SK-MEL-5 (cell line): ENCODE measurements at places on chromosomes 3 and 15. TPM values are rescaled to one million over a fixed set of nuclear protein-coding genes. Genes with fewer than 3 reads are reported as not detected.

Gene FBXL22
- 0.35 TPM in 1 of 2 replicates, not detected in the other for total RNA-seq

Gene FETUB
- not detected in 2 replicates for total RNA-seq

GRCh38 chr3:13319564-13320220 lies 100.4 kb downstream of the NUP210 start:
- DNase-seq = no peak

DNA sequence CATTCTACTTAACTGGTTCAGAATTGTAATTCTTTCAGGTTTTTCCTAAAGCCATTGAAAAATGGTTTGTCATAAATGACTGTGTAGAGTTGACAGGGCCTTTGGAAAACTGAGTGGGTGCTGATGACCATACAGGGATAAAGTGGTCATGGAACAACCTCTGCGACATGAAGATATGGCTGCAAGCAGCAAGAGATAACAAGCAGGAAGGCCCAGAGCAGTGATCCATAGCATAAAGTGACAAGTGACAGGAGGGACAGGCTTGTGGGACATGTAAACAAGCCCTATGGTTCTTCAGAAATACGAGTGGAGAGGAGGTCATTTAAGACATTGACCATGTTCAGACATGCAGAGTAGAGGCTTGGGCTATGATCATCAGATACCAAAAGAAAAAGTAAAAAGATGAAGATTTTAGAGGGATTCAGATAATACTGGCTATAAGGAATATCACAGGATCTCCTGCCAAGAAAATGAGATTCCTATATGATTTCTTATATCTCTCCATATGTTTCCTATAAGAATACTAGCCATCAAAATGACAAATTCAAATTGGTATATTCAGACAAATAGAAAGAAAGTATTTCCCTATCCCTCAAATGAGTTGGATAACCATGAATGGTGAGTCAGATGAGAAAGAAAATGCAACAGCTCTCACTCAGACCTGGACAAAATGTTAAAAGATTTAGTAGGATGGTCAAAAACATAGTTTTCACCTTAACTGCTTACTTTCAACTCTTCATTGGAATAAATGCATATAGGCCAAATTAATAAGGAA lies 827.6 kb upstream of the CFAP20DC start:
- no peak for DNase-seq

DNA sequence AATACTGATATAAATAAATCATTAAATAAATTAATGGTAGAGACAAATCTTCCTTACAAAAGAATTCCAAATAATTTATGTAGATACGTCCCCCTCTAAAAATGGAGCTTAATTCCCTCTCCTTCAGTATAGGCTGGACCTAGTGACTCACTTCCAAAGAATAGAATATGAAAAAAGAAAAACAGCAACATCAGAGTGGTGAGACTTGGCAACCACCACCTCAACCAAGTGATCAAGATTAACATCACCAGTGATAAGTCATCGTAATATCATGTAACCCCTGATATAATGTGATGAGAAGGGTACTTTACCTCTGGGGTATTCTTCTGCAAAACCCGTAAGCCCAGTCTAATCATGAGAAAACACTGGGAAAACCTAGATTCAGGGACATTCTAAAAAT lies 13.4 kb downstream of the GOLGB1 start:
- no peak for DNase-seq

DNA sequence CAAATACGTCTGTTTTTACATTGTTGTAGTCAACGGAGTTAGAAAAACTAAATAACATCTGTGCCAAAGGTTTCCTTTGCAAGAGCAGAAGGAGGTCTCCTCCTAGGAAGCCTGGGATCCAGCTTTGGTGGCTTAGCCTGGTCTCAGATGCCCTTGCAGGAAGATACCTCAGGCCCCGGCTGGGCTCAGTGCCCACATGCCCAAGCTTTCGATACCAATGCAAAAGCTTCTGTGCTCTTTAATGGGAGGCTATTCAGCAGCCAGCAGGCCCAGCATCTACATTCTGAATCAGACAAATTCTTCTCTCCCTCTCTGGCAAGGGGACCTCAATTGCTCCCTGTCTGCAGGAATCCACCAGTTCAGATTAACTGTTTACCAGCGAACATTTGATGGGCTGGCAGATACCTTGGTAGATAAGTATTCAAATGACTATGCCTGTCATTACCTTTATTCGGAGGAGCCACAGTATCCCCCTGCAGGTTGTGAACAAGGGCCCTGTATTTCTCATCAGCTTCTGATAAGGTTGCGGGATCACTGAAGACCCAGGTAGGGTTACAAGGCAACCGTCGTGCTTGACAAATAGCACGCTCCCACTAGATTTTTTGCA lies 180.1 kb upstream of the KBTBD8 start:
- no peak for DNase-seq

DNA sequence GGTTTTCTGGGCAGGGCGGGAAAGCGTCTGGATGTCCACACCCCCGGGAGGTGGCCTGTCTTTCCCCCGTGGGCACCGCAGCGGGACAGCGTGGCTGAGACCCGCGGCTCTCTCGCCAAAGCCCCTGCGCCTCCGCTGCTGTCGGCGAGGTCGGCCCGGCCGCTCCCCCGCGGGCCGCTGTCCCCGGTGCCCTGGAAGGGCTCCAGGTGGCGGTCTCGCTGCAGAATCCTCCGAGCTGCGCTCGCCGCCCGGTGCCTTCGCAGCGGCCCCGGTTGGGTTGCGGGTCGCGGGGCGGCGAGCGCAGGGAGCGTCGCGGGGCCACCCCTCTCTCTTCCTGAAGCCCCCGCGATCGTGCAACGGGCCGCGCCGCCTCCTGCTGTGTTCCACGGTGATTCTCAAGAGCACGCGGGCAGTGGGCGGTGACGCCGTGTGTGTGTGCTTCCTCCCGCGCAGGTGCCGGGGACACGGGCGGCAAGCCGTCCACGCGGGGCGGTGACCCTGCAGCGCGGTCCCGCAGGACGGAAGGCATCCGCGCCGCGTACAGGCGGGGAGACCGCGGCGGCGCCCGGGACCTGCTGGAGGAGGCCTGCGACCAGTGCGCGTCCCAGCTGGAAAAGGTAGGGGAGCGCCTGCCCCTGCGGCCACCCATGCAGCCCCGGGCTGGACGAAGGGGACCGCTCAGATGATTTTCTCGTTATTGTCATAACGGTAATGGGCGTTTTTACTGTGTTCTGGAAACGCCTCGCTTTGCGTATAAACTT lies 54.4 kb downstream of the LRRK1 start:
- no peak for DNase-seq
